ENCODE measurements at places on chromosomes 4 and X.

- no peak for DNase-seq
Measured at GRCh38 chr4:41877020-41877796, 58.0 kb upstream of the TMEM33 start.

- no peak for DNase-seq
Measured at GRCh38 chr4:86032476-86033022, 327.3 kb downstream of the MAPK10 start.

- DNase-seq = no peak
Measured at GRCh38 chr4:42824278-42824977, 68.1 kb upstream of the GRXCR1 start.

- DNase-seq = no peak
Measured at GRCh38 chrX:19740744-19741143, 146.7 kb downstream of the SH3KBP1 start.

DNA sequence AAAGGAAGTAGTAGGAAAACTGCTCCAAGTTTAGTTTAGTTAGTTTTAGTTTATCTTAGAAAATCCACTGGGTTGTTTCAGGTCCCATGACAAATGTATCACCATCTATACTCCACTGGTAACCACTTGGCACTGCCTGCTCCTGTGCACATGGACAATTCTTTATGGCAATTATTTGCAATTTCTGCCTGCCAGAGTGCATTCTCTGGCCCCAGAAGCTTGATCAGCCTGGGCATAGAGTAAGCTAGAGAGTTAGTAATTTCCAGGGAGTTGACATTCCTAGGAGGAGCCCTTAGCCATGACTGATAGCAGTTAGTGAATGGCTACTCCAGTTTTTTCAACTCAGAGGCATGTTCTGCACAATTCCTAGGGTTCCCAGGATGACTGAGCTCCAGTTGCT is 203.2 kb upstream of the FGF13 start:
- no peak for DNase-seq

GRCh38 chr4:81724925-81725329 is 253.2 kb upstream of the RASGEF1B start:
- DNase-seq = no peak

All from AG04450 (cell line).